ENCODE measurements at places on chromosomes 11 and 22.
A peak's percentile ranks its signal among the peaks of the same experiment; 100 is the strongest.

- no peak for DNase-seq
Measured at GRCh38 chr11:70557742-70558485, 159.6 kb downstream of the CTTN start.

DNA sequence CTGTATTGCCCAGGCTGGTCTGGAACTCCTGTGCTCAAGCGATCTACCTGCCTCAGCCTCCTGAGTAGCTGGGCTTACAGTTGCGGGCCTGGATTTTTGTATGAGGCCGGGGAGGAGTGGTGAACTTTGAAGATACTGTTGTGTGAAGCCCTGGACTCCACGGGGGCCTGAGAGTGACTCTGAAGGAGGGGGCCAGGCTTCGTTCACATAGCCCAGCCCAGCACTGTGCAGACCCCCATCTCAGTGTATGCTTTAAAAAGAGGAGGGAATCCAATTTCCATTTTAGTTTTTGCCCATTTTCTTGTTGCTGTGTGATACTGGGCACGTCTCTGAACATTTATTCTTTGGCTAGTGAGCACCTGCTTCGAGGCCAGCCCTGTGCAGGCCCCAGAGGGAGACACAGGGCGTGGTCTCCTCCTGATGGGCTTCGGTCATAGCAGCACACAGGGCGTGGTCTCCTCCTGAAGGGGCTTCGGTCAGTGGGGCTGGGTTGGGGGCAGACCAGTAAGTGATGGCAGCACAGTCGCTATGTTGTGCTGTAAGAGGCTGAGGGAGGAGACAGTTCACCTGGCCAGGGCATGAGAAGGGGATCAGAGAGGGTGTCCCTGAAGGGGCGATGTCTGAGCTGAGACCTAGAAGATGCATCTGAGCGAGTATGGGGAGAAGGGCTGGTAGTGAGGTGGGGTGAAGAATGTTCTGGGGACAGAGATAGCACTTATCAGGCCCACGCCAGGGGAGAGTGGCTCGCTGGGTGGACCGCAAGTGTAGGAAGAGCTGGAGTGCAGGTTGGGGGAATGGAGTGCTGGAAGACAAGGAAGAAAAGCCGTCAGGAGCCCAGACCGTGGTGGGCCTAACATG is 14.0 kb downstream of the SAMM50 start:
- DNase-seq = no peak

DNA sequence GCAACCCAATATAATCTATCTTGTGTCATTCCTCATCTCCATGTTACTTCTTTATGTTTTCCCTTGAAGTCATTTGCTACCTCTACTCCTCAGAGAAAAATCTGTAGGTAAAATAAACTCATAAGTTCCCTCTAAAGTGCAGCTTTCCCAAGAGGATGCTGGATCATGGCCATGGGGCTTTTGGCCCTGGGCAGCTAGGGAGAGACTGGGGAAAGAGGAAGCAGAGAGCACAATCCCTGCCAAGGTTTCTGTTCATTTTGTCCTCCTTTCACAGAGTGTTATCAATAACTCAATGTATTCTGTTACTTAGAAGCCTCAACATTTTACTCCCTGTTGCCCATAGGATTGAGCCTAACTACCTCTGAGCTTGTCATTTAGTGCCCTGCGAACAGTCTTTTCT is 9.0 kb downstream of the RNF121 start:
- DNase-seq = no peak

DNA sequence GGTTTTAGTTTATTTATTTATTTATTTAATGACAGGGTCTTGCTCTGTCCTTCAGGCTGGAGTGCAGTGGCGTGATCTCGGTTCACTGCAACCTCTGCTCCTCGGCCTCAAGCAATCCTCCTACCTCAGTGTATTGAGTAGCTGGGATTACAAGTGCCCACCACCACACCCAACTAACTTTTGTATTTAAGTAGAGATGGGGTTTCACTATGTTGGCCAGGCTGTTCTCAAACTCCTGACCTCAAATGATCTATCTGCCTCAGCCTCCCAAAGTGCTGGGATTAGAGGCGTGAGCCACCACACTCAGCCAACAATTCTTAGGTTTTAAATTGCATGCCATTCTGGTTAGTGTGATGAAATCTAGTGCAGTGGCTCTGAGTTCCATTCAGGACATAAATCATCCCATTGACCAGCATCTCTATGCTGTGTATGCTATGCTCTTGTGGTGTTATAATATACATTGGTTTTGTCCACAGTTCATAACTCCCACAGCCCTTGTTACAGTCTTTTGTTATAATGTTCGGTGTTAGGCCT is 28.5 kb downstream of the ZNF280B start:
- no peak for DNase-seq

GRCh38 chr22:30887861-30888260 is 80.7 kb downstream of the MORC2 start:
- DNase-seq = no peak

GRCh38 chr11:98549571-98549970 is 471.2 kb upstream of the CNTN5 start:
- DNase-seq = no peak

- peak; percentile 15 for DNase-seq
Measured at GRCh38 chr11:11416917-11417316, 63.9 kb upstream of the CSNK2A3 start.

DNA sequence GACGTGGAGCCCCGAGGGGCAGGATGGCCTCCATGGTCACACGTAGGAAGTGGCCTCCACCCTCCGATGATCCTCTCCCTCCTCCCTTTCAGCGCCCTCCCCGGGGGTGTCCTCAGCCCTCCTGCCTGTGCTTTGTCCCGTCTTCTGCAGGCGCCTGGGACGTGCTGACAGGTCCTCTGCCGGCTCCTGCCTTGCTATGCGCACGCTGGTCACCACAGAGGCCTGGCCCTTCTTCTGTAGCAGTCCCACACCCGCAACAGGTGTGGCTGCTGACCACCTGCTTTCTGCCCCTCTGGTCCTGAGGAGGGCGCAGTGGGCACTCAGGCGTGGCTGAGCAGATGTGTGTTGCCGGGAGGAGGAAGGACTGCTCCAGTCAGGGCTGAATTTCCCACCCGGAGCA is 27.7 kb upstream of the PPP6R3 start:
- no peak for DNase-seq

- no peak for DNase-seq
Measured at GRCh38 chr11:65260756-65261590, 789 bp upstream of the POLA2 start.

DNA sequence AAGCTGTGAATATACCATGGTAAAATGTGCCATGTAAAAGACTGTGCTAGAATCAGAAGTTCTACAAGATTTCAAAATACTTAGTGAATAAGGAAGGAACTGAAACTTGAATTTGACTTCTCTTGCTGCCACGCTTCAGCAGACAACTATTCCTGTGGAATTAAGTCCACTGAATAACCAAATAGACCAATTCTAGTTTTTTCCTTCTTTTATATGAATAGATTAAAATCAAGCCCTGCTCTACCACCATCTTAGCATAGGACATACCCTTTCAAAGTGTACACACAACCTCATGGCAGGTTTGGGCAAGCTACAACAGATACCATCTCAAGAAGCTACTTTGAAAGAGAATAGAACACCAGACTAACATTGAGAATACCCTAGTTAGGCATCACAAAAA is 23.4 kb upstream of the CLNS1A start:
- no peak for DNase-seq

GRCh38 chr11:47641600-47642098 is 710 bp downstream of the MTCH2 start:
- DNase-seq = no peak

DNA sequence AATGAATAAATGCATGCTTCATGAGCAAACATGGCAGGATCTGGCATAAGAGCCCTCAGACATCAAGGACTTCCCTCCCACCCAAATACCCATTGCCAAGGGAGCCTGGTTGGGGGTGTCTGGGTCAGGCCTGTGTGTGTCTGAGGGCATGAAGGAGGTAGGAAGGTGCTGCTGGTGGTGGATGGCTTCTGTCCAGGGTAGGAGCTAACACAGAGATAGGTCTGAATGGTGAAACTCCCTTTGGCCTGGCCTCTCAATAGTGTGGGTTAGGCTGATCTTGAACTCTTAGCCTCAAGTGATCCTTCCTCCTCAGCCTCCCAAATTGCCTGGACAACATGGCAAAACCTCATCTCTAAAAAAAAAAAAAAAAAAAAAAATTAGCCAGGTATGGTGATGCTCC is 2.8 kb downstream of the AMPD3 start:
- DNase-seq = no peak

All from HTR-8/SVneo (cell line).